ENCODE measurements at places on chromosomes 1 and 21.

DNA sequence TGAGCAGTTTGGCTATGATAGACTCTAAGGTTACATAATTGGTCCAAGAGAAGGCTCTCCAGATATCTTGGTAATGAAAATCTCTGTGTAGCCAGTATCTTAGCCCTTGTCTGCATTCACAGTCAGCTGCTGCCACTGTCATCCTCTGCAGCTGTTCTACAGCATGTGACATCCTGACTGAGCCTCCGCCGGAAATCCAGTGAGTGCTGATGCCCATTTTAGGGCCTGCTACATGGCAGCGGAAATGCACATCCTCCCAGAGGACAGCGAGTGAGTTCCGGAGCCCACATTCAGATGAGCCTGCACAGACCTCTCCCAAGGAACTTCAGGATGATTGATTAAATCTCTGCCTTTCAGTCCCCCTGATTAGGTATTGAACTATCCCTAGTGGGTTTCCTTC, 237.1 kb downstream of the HHIPL2 start:
- no peak for DNase-seq

DNA sequence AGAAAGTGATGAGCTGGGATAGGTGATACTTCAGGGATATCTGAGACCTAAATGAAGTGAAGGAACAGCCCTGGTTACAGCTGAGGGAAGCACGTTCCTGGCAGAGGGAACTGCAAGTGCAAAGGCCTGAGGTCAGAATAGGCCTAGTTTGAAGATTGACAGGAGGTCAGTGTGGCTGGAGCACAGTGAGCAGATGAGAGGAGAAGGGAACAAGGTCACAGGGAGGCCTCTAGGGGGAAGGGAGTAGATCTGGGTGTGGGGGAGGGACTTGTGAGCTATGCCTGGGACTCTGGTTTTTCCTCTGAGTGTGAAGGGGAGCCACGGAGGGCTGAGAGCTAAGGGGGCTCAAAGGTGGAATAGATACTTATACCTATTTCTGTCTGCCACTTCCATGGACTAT, 736.4 kb downstream of the MATN1 start:
- no peak for DNase-seq

DNA sequence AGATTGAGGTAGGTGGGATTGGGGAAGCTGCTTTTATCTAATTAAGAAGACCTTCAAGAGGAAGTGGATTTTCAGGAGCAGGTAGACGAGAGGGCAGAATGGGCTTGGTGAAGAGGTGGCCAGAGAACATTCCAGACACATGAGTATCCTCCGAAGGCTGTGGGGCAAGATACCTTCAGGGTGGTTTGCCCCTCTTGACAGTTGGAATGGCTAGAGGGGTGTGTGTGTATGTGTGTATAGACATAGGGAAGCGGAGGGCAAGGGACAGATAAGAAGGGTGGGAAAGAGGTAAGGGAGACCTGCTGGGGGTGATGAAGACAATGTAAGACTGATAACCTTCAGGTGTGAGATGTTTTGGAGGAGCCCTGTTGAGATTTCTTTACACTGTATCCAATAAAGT, 46.8 kb upstream of the TSPAN2 start:
- peak; percentile 66 for DNase-seq

- no peak for DNase-seq
These were observed 283.3 kb downstream of the RRAGC start for GRCh38 chr1:38576241-38576640.

GRCh38 chr1:66172272-66172671, 361.7 kb upstream of the SGIP1 start:
- no peak for DNase-seq

Measured in RCC 7860 (cell line).